Stimulated activated CD8-positive, alpha-beta memory T cell treated with anti-CD3 and anti-CD28 coated beads, Interleukin-2, amount 100 ng/mL, for 1 hour (primary cell): ENCODE measurements at places on chromosomes 13 and 19.

DNA sequence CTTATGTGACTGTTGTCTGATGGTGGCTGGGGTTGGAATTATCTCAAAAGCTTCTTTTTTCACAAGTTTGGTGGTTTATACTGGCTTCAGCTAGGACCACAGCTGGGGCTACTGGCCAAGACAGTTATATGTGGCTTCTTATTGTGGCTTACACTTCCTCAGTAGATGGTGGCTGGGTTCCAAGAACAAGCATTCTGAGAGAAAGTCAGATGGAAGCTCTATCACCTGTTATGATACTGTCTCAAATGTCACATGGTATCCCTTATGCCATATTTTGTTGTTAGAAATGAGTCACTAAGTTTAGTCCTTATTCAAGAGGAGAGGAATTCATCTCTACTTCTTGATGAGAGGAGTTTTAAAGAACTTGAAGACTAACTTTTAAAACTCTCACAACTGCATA, 41.6 kb downstream of the NDFIP2 start:
- DNase-seq, result no peak

DNA sequence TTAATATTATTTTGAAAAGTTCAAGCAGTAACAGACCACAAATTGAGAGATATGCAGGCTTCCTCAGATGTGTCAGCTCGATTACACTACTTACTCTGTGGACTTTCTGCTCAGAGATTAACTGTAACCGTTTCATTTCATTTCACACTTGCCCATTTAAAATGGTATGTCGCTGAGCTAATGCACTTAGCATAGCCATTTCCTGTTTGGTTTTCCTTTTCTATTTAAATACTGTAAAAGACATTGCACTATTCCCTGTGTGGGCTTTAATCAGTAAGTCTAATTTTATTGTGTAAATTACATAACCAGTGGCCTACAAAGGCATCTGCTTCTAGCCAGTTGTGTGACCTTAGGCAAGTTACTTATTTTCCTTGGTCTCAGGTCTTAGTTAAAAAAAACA, 237.6 kb downstream of the LACC1 start:
- no peak for DNase-seq

DNA sequence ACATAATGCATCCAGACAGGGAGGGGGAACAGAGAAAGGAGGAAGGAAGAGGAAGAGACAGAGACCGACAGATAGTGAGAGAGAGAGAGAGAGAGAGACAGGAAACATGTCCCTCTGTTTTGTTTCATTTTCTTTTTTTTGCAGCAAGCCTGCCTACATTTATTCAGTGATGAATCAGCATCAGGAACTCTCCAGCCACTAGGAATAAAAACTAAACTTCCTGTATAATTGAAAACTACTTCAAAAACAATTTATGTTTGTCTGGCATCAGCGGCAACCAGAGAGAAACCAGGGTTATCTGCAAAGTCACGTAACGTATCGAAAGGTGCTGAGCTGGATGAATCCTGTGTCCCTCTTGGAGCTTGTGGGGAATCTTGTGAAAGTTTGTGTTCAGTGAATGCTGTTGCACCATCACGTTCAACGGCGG, 148.6 kb upstream of the SOX21 start:
- no peak for DNase-seq

DNA sequence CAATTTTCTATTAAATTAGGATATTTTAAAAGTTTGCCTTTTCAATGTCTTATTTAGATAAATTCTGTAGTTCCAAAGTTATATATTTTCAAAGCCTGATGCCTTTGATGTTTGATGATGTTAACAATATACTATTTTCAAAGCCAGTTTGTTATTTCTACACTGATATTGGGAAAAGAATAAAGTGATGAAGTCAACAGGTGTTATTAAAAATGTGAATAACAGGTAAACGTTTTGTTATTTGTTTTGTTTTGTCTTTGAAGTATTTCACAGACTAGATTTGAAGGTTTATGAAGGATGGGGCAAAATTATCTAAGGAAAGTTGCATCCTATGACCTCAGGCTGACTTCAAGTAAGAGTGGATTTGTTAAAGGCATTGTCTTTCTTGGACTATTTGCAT, 33.1 kb upstream of the ZNF420 start:
- no peak for DNase-seq
